ENCODE measurements at places on chromosomes 7 and 10. TPM values are rescaled to one million over a fixed set of nuclear protein-coding genes. Genes with fewer than 3 reads are reported as not detected.

The FGFBP3 gene
- total RNA-seq, result 0.40 TPM

The TMEM229A gene
- total RNA-seq, result not detected

The OR6V1 gene
- not detected for total RNA-seq

The ADIRF gene
- total RNA-seq, result 10.1 TPM

The ZC3HAV1 gene
- 30.8 TPM for total RNA-seq

The TMEM213 gene
- not detected for total RNA-seq
